ENCODE measurements at places on chromosomes 11 and 22. TPM values are rescaled to one million over a fixed set of nuclear protein-coding genes. Genes with fewer than 3 reads are reported as not detected.

PTGDR2 gene
- total RNA-seq, result 0.18 TPM

GRCh38 chr11:25755918-25756584 lies 575.9 kb upstream of the ANO3 start:
- H3K27me3 ChIP-seq, result no peaks in the 10 kb centered on the region
- no peak overlapping the region for H3K27ac ChIP-seq
- no peaks in the 10 kb centered on the region for H3K36me3 ChIP-seq
- DNase-seq, result no peak
- H3K4me1 ChIP-seq, result no peaks in the 10 kb centered on the region

DNA sequence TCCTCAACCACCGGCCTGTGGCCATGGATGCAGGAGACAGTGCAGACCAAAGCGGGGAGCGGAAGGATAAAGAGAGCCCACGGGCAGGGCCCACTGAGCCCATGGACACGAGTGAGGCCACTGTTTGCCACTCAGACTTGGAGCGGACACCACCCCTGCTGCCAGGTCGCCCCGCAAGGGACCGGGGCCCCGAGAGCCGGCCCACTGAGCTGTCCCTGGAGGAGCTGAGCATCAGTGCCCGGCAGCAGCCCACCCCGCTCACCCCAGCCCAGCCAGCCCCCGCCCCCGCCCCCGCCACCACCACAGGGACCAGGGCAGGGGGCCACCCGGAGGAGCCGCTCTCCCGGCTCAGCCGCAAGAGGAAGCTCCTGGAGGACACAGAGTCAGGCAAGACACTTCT lies 14.5 kb upstream of the SUSD2 start:
- H3K4me3 ChIP-seq, result no peak overlapping the region
- no peak overlapping the region for H3K27ac ChIP-seq
- no peaks in the 10 kb centered on the region for H3K4me1 ChIP-seq
- no peaks in the 10 kb centered on the region for H3K27me3 ChIP-seq
- no peak for DNase-seq

DNA sequence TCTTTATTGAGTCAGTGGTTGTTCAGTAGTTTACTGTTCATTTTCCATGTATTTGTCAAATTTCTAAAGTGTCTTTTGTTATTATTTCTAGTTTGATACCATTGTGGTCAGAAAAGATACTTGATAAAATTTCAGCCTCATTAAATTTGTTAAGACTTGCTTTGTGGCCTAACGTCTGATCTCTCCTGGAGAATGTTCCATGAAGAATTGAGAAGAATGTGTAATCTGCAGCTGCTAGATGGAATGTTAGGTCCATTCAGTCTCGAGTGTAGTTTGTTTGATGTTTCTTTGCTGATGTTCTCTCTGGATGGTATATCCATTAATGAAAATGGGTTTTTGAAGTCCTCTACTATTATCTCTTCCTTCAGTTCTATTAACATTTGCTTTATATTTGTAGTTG lies 394.7 kb upstream of the ANO5 start:
- no peak overlapping the region for H3K27ac ChIP-seq
- no peak for DNase-seq

GRCh38 chr11:88131764-88132470 lies 43.3 kb downstream of the RAB38 start:
- no peak overlapping the region for H3K27ac ChIP-seq
- no peak overlapping the region for H3K4me3 ChIP-seq
- no peaks in the 10 kb centered on the region for H3K27me3 ChIP-seq
- no peaks in the 10 kb centered on the region for H3K4me1 ChIP-seq

DDX25 gene
- total RNA-seq, result 0.18 TPM

DNA sequence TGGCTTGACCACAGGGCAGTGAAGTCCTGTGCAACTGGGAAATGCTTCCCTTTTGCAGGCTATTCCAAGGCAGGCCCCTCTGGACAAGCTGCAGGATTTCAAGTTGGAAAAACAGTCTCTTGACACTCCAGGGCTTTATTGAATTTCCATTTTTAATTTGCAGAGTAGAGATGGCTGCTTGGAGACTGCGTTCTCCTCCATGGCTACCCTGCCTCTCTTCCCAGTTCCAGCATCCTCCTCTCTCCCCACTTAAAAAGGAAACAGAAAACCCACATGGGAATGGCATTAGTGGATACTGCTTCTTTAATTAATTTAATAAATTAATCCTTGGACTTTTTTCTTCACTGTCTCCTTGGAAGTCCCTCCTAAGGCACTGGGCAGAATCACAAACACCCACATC lies 115.6 kb downstream of the DSCAML1 start:
- H3K27ac ChIP-seq, result no peak overlapping the region
- no peak for DNase-seq
- no peaks in the 10 kb centered on the region for H3K4me1 ChIP-seq
- no peaks in the 10 kb centered on the region for H3K36me3 ChIP-seq
- H3K4me3 ChIP-seq, result no peak overlapping the region

ELF5 gene
- 10.6 TPM for total RNA-seq

DNA sequence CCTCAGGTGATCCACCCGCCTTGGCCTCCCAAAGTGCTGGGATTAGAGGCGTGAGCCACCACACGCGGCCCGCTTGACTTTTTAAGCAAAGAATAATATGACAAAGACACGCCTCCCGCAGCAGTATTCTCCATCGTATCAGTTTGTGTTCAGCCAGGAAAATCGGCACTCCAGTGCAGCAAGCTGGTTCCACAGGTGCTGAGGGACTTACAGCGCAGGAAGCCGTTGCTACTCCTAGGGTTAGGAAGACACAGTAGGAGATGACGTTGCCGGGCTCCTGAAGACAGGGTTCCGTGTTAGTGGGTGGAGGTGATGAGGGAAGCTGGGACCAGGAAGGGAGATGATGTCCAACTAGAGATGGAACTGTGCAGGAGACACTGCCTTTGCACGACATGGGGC lies 65.8 kb upstream of the CECR2 start:
- H3K4me3 ChIP-seq, result no peak overlapping the region
- no peak for DNase-seq
- no peaks in the 10 kb centered on the region for H3K36me3 ChIP-seq
- no peaks in the 10 kb centered on the region for H3K4me1 ChIP-seq
- H3K27ac ChIP-seq, result no peak overlapping the region
- H3K27me3 ChIP-seq, result no peaks in the 10 kb centered on the region

RAB1B gene
- total RNA-seq, result 162 TPM

- H3K27me3 ChIP-seq, result no peaks in the 10 kb centered on the region
- H3K4me3 ChIP-seq, result no peak overlapping the region
- DNase-seq, result no peak
- H3K36me3 ChIP-seq, result no peaks in the 10 kb centered on the region
- H3K27ac ChIP-seq, result no peak overlapping the region
Measured at GRCh38 chr11:69022260-69022659, 9.2 kb upstream of the MRGPRF start.

MS4A18 gene
- not detected for total RNA-seq

GRCh38 chr11:45857961-45858474 lies 10.7 kb downstream of the CRY2 start:
- H3K27ac ChIP-seq, result peak overlapping the region; percentile 84
- no peak overlapping the region for H3K4me3 ChIP-seq
- peaks cover 14% of the 10 kb centered on the region for H3K36me3 ChIP-seq
- H3K27me3 ChIP-seq, result no peaks in the 10 kb centered on the region
- peaks cover 40% of the 10 kb centered on the region for H3K4me1 ChIP-seq

WNT11 gene
- 4.4 TPM for total RNA-seq

OR5W2 gene
- total RNA-seq, result not detected

NRGN gene
- 117 TPM for total RNA-seq

- no peaks in the 10 kb centered on the region for H3K27me3 ChIP-seq
- H3K4me3 ChIP-seq, result no peak overlapping the region
- no peaks in the 10 kb centered on the region for H3K4me1 ChIP-seq
- DNase-seq, result no peak
Measured at GRCh38 chr22:47990481-47990880, 1228.0 kb downstream of the TBC1D22A start.

PHOX2A gene
- not detected for total RNA-seq

CALCA gene
- total RNA-seq, result 8.4 TPM

PLAAT5 gene
- total RNA-seq, result 5.6 TPM

SLC22A12 gene
- total RNA-seq, result not detected

DNA sequence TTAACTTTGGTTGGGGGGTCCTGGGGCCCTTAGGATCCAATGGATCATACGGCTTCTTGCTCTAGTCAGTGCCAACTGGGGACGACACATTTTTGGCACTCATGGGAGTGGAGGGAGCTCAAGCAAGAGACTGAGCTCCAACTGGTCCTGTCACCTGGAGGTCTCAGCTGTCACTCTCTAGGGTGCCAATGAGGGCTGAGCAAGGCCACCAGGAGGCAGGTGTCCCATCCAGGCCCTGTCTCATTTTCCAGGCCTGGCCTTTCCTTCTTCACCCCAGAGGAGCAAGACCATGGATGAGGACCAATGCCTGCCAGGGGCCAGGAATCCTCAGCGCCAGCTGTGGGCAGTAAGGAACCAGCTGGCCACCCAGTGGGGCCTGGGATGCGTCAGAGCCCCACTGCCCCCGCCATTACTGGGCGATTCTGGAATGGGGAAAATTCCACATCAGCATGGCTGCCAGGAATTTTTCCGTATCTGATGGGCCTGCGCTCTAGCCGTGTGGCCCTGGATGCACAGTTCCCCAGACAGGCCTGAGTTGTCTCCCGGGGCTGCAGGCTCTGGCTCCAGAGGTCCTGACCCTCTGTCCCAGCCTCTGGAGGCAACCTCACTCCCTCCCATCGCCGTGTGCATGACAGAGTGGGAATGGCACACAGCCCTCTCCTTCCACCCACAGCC lies 669 bp upstream of the GAL3ST1 start:
- H3K36me3 ChIP-seq, result peaks cover 16% of the 10 kb centered on the region
- H3K27me3 ChIP-seq, result no peaks in the 10 kb centered on the region
- no peak overlapping the region for H3K4me3 ChIP-seq

DNA sequence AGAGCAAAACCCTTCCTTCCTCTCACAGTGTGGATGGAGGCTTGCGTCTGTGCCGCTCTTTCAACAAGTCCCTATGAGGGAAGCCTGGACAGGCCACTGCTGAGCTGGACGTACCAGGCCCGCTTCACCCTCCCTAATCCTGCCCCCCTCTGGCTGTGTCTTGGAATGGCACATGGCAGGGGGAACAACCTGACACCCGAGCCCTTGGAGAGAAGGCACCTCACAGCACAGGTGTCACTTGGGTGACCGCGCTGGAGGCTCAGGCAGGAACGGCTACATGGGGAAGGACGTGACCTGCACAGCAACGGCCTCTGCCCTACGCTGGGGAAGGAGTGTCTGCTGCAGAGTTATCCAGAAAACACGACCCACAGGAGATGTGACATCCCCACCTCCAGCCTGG lies 11.0 kb downstream of the CARS1 start:
- no peak overlapping the region for H3K4me3 ChIP-seq
- no peaks in the 10 kb centered on the region for H3K36me3 ChIP-seq
- H3K27ac ChIP-seq, result no peak overlapping the region
- H3K4me1 ChIP-seq, result peaks cover 20% of the 10 kb centered on the region
- DNase-seq, result no peak

OTOG gene
- total RNA-seq, result not detected

DNA sequence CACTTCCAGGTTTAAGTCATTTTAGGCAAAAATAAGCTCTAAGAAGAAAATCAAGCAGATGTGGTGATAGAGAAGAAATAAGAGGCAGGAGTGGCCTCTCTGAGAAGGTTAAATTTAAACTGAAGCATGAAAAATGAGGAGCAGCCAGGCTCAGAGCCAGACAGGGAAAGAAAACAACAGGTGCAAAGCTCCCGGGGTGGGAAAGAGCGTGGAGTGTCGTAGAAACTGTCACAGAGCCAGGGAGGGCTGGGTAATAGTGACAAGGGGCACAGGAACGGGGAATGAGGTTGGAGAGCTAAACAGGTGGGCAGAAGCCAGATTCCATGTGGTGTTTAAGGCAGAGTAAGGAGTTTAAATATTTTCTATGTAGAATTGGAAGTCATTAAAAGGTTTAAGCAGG lies 132.1 kb upstream of the BLID start:
- peak; percentile 53 for DNase-seq
- no peaks in the 10 kb centered on the region for H3K36me3 ChIP-seq
- H3K27ac ChIP-seq, result no peak overlapping the region
- H3K27me3 ChIP-seq, result no peaks in the 10 kb centered on the region
- no peak overlapping the region for H3K4me3 ChIP-seq

GRCh38 chr11:57903441-57904123 lies 120.1 kb upstream of the OR9Q1 start:
- DNase-seq, result no peak

- DNase-seq, result peak; percentile 36
- H3K27me3 ChIP-seq, result no peaks in the 10 kb centered on the region
- peak overlapping the region; percentile 91 for H3K27ac ChIP-seq
Measured at GRCh38 chr22:38754751-38755154, 1.0 kb downstream of the SUN2 start.
